ENCODE measurements at places on chromosomes 6 and 20. TPM values are rescaled to one million over a fixed set of nuclear protein-coding genes. Genes with fewer than 3 reads are reported as not detected.

The SNAI1 gene
- 4.2 TPM for total RNA-seq

The HIVEP2 gene
- total RNA-seq: 17.7 TPM

The DEFB132 gene
- total RNA-seq: not detected

The PNLDC1 gene
- not detected for total RNA-seq

The TMEM217 gene
- 0.89 TPM for total RNA-seq

The OR12D3 gene
- total RNA-seq: not detected
